Hair follicular keratinocyte (primary cell): ENCODE measurements at places on chromosomes 13 and 19. TPM values are rescaled to one million over a fixed set of nuclear protein-coding genes. Genes with fewer than 3 reads are reported as not detected.

Gene LGALS7B
- 235 and 1,076 TPM in 2 replicates for total RNA-seq

Gene GARIN5A
- total RNA-seq = 0.23 and 0.78 TPM in 2 replicates

Gene IFNL1
- not detected in 2 replicates for total RNA-seq

Gene ZIK1
- total RNA-seq = 2.3 and 5.9 TPM in 2 replicates

Gene PGLYRP1
- total RNA-seq = not detected in 2 replicates

Gene ZNF415
- total RNA-seq = 1.0 and 1.6 TPM in 2 replicates

Gene ZNF541
- total RNA-seq = not detected in 2 replicates

Gene SPC24
- 14.7 and 43.4 TPM in 2 replicates for total RNA-seq

Gene FAM216B
- total RNA-seq = not detected in 2 replicates

Gene MAST1
- total RNA-seq = 0.08 and 0.78 TPM in 2 replicates

Gene SPACA4
- not detected in 2 replicates for total RNA-seq
